ENCODE measurements at places on chromosomes 2 and 18. TPM values are rescaled to one million over a fixed set of nuclear protein-coding genes. Genes with fewer than 3 reads are reported as not detected.

GRCh38 chr2:139175510-139175909 lies 395.3 kb upstream of the NXPH2 start:
- DNase-seq, result no peak

DNA sequence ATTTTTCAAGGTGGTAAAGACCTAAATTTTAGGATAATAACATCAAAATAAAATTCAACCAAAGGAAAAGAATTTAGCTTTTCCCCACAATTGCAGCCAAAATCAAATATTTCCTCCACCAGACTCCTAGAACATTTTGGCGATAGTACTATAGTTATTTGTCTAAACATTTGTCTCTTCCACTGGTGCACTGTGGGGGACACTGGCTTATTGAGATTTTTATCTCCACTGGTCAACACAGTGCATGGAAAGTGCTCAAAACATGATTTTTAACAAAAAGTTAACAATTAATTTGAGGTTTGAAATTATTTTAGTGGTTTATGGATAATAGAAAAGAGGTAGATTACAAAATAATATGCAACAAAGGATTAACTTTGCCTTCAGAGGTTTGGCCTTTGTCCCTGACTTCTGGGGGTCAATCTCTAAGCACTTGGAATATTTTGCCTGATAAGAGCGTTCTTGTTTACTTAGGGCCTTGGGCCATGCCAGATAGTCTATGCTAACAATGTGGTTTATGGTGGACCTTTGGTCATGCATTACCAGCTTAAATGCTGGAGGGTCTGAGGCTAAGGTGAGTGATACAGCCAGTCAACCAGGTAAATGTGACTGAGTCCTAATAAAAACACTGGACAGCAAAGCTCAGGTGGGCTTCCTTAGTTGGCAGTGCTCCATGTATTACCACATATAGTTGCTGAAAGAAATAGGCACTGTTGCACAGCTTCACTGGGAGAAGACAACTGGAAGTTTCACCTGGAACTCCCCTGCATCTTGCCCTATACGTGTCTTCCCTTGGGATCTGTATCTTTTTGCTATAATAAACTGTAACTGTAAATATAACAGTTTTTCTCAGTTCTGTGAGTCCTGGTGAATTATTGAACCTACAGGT lies 67.2 kb upstream of the SATB2 start:
- no peak for DNase-seq

DNA sequence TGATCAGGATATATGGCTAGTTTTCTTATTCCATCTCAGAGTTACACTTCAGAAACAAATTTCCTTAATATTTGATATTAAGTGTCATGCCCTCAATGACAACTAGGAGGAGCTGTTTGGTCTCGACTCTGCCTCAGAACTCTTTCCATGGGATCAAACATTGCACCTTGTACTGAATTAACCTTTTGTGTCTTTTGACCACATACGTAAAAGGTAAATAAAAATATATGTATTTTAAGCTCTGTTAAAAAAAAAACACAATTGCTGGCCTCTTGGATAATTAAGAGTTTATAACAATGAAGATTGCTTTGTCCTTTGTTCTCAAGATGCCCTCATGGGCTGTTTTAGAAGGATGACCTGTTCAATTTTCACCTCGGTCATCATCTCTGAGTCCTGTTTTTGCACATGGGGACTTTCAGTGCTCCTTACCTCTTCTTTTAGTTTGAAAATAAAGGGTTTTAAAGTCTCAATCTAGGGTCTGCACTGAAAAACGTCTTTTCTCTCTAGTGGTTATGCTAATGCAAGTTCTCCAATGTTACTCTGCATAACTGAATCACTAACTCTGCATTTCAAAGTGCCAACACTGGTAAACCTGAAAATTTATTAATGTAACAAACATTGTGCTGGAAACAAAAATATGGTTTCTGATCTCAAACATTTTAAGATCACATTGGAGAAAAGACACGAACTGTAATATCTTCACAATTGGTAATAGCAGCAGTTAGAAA lies 18.8 kb upstream of the FN1 start:
- no peak for DNase-seq

DNA sequence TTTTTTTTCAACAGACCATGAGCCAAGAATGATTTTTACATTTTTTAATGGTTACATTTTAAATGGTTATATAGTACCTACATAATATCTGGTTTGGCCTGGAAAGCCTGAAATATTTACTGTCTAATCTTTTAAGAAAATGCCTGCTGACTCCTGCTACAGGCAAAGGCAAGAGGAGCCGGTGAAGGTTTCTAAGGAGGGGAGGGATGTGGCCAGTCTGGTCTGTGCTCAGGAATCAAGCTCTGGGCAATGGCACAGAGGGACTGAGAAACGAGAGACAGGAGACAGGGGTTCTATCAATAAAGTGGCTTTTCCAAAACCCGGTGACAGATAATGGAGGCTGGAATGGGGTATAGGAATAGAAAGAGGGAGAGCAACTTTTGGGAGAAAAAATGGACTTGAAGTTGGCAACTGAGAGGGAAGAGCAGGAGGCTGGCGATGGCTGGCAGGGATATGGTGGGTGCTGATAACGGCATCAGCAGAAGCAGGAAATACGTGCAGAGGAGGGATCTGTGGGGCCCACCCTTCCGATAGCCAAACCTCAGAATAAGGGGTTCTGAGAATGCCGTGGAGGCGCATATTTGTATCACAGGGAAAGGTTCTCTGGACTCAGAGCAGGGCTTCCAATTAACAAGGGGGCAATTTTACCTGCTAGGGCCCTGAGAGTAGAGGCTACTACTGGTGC lies 64.0 kb upstream of the DNMT3A start:
- DNase-seq, result no peak

- DNase-seq, result peak; percentile 50
Measured at GRCh38 chr2:84022810-84023431, 436.2 kb downstream of the SUCLG1 start.

DNA sequence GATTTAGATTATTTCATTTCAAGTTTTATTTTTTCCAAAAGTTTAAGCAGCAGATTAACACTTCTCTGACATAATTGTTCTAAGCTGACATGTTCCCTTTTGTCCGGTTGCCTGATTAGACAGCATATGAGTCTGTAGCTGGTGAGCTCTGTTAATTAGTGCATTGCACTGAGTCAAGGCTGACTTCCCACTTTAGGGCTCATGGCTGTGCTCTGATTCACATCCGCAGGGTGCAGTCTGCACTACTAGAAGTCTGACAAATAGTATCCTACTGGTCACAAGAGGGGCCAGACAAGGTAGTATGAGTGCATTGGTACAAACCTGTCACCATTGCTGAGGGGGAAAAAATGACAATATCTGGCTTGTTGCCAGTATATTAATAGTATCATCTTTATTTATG lies 443.9 kb upstream of the ZNF804A start:
- no peak for DNase-seq

DNA sequence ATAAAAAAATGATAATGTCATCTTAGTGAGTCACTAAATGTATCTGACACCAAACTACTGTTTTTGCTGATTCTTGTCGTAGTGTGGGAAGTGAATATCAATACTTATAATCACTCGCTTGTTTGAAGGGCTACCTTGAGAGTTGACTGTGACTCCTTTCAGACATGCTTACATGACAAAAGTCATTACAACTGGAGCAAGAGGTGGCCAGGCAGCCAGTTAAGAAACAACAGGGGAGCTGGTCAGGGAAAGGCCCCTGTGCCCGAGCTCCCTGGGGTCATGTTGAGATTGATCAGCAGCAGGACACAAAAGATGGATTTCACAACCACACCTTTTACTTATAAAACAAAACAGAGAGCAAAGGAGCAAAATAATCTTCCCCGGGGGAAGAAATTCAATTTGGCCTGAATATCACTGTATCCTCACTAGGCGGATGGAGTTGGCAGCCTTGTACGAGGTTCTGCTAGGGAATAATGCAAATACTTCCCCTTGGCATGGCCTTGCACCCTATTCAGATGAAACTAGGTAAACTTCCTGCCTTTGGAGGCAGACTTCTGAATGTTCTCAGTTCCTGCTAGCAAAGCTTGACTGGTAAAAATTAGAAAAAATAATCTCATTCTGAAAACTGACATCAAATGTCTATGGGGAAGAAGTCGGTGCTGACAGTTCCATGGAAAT lies 101.2 kb downstream of the DYNC1I2 start:
- no peak for DNase-seq

Gene LRRTM4
- polyA plus RNA-seq, result 1.7 TPM

Gene LBX2
- 3.1 TPM for polyA plus RNA-seq

Gene RUFY4
- 0.08 TPM for polyA plus RNA-seq

Gene TMEM18
- 61.4 TPM for polyA plus RNA-seq

Gene SERPINB10
- 0.04 TPM for polyA plus RNA-seq

Data from renal pelvis (tissue), 12 donors.